ENCODE measurements at places on chromosomes 5 and 9.

- no peak for DNase-seq
Observed at GRCh38 chr5:175555168-175555785, 76.9 kb downstream of the SFXN1 start.

GRCh38 chr5:6222121-6222520, 156.2 kb downstream of the MED10 start:
- no peak for DNase-seq

- no peak for DNase-seq
Observed at GRCh38 chr9:130159057-130159456, 13.1 kb upstream of the NCS1 start.

DNA sequence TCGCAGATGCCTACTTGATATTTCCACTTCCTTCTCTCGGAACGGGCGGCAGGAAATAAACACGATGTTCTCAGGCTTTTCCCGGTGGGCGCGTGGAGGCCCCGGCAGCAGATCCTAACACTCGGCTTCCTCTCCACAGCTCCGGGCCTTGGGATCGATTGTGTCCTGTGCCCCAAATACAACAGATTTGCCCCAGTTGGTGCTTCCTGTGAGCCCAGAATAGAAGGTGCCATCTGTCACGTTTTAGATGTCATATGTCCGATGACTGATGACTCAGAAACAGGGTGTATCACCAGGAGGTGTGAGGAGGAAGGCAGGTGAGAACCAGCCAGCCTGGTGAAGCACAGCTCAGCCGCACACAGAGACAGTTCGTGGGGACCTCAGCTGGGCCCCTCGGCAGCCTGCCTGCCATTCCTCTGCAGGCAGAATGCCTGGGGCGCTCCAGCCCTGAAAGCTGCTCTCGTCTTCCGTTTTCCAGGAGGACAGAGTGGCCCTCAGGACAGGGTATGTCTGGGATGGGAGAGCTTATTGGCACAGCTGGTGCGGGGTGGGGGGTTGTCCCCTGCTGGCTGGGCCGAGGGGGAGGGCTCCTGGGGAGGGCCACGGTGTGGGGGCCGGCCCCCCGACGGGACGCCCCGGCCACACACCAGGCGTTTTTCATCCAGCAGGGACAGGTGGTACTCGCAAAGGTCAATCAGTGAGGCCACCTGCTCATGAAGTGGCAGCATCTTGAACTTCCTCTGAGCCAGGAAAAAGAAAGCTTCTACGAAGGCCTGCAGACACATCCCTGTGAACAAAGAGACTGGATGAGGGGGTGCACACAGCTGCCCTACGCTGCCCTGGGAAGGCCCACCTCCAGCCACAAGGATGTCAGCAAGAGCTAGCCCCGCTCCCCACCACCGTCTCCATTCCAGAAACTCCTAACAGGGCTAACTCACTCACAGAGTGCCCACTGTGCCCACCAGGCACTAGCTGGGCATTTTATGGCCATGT, 171.0 kb downstream of the DAB2IP start:
- peak; percentile 19 for DNase-seq

DNA sequence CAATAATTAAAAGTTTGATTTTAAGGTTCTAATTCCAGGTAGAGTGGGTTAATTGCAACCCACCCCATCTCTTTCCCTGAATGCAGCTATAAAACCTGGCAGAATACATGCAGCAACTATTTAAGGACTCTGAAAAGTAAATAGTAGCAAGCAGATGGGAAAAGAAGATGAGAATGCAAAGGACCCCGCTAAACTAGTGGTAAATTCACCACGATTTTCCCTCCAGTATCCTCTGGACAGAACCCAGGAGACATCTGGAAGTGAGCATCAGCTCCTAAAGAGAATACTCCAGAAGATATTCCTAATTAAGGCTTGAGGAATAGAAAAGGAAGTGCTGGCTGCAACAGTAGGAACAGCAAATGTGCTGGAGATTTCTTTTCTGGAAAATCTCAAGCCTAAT, 170.9 kb downstream of the FRMD3 start:
- no peak for DNase-seq

- no peak for DNase-seq
Observed at GRCh38 chr9:126667190-126668055, 53.7 kb downstream of the LMX1B start.

GRCh38 chr5:91957666-91958065, 574.5 kb upstream of the ARRDC3 start:
- DNase-seq: no peak

GRCh38 chr9:136539427-136540421, 6.1 kb downstream of the NOTCH1 start:
- peak; percentile 97 for DNase-seq

Data from stimulated activated CD8-positive, alpha-beta memory T cell treated with anti-CD3 and anti-CD28 coated beads, Interleukin-4, amount 100 ng/mL, for 48 hours (primary cell).